Esophagus squamous epithelium (tissue), 5 donors: ENCODE measurements at places on chromosomes 11 and 22.
A peak's percentile ranks its signal among the peaks of the same experiment; 100 is the strongest.

DNA sequence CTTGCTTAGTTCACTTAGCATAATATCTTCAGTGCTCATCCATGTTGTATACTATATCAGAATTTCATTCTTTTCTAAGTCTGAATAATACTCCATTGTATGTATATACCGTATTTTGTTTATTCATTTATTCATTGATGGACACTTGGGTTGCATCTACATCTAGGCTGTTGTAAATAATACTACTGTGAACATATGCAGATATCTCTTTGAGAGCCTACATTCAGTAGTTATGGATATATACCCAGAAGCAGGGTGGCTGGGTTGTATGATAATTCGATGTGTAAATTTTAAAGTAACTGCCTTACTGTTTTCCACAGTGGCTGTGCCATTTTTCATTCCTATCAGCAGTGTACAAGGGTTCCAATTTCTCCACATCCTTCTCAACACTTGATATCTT, 116.5 kb downstream of the TMEM135 start:
- DNase-seq: no peak

GRCh38 chr11:36622431-36623136, 24.5 kb upstream of the RAG2 start:
- no peak for DNase-seq

- no peak for DNase-seq
These were observed 1272.8 kb downstream of the LRRC4C start for GRCh38 chr11:40186437-40187263.

GRCh38 chr11:13663631-13664071, 4.8 kb upstream of the FAR1 start:
- no peak for DNase-seq

DNA sequence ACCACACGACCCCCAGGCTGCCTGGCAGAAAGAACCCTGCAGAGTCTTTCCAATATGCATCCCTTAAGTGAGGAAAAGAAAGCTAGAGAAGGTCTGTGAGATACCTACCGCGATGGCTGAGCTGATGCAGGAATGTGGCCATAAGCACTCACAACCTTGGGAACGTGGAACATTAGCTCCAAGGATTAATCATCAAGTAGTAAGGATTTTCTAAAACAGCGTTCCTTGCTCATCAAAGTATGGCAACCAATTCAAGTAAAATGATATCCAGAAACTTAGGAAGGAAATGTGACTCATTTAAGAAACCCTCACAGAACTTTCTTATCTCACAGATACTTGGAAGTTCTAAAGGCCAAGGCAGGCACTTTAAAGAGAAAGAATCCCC, 12.8 kb downstream of the PACSIN2 start:
- DNase-seq: no peak

- DNase-seq: no peak
These were observed 349.2 kb downstream of the AASDHPPT start for GRCh38 chr11:106426696-106427095.

DNA sequence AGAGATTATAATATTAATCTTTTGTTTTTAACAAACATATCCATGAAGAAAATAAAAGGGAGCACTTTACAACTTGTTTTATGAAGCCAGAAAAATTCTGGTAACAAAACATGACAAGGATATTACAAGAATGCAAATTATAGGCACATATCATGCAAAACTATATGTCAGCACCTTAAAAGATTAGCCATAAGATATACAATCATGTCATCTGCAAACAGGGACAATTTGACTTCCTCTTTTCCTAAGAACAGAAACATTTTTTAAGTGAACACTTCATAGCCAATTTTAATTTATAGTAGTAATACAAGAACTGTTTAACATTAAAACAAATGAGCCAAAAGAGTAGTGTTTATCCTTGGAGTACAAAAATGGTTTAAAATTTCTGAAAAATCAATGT, 916.5 kb upstream of the CNTN5 start:
- no peak for DNase-seq

DNA sequence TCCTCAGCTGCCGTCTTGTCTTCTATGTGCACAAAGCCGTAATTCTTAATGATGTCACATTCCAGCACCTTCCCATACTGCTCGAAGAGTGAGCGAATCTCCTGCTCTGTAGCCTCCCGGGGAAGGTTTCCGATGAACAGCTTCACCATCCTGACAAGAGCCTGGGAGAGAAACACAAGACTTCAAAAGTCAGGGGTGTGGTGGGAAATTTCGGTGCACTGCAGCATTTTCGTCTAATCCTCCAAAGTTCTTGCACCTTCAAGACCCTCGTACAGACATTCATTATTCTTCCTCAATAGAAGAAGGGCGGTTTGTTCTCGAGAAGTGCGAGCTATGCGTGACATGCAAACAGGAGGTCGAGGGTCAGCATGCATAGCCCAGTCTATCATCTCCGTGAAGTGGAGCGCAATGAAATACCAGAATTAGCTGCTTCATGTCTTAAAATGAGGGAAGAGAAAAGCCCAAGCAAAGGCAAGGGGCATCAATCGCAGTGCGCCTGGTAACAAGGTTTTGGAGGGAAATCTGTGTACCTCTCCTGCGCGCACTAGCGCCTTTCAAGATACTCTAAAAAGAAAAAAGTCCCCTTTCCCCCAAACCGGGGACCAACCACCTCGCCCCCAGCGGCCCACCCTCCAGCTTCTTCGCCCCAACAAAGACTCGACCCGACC, 622 bp downstream of the RBM4B start:
- DNase-seq: no peak

DNA sequence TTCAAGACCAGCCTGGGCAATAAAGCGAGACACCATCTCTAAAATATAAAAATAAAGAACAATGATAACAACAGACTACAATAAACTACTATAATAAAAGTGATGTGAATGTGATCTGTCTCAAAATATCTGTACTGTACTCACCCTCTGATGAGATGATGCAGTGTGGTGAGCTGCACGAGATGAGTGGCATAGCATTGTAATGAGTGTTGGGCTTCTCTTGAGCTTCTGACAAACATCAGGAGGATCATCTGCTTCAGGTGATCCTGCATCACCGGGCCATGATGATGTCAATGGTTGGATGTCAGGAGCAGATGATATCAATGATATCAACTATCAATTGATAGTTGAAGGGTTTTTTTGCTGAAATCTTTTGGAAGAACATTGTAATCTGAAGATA, 52.4 kb upstream of the INCENP start:
- no peak for DNase-seq

DNA sequence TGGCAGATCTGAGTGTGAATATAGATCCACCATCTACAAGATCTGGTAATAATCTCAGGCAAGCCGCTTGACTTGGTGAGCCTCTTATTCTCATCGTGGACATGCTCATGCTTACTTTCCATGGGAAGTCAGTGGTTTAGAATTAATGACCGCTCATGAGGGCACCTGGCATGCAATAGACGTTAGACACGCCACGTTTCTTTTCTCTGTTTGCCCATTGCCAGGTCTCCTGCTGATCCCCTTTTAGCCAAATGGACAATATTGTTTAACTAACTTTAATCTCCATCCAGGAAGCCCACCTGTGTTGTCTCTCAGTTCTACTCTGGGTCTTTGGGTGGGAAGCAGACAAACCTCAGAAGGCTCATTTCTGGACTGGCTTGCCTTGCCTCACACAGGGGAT, 439.1 kb downstream of the ETS1 start:
- DNase-seq: no peak

DNA sequence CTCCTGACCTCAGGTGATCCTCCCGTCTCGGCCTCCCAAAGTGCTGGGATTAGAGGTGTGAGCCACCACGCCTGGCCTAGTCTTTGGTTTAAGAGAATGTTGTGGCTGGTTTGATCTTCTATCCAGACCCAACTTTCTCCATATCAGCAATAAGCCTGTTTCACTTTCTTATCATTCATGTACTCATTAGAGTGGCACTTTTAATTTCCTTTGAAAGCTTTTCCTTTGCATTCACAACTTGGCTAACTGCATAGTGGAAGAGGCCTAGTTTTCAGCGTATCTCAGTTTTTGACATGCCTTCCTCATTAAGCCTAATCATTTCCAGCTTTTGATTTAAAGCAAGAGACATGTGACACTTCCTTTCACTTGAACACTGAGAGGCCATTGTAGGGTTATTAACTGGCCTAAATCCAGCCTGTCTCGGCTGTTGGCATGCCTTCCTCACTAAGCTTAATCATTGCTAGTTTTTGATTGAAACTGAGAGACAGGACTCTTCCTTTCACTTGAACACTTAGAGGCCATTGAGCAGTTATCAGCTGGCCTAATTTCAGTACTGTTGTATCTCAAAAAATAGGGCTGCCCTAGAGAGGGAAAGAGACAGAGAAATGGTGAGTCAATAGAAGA, 13.1 kb upstream of the RPL3 start:
- DNase-seq: no peak

- DNase-seq: no peak
These were observed 2.9 kb upstream of the RFPL1 start for GRCh38 chr22:29435236-29436136.

- no peak for DNase-seq
These were observed 22.8 kb downstream of the F2 start for GRCh38 chr11:46741600-46742484.

- no peak for DNase-seq
These were observed 8.2 kb downstream of the CBX7 start for GRCh38 chr22:39144101-39144767.

DNA sequence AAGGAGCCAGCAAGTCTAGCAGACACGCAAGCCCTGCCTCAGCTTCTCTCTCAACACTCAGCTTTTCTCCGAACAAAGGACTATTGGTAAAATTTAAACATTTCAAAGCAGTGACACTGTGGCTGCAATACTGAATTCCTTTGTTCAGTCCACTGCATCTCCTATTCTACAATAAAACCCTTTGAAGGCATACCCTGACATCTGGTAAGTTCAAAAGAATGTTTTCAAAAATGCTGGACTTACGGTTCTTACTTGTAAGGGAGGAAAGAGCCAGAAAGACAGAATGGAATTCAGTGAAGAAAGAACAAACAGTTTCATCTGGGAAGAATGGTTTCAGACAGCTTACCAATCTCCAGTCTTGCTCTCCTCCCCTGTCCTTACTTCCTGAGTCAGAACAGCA, 12.7 kb upstream of the OR8K1 start:
- DNase-seq: no peak

GRCh38 chr11:1825039-1825740, 9.6 kb upstream of the SYT8 start:
- DNase-seq: no peak

DNA sequence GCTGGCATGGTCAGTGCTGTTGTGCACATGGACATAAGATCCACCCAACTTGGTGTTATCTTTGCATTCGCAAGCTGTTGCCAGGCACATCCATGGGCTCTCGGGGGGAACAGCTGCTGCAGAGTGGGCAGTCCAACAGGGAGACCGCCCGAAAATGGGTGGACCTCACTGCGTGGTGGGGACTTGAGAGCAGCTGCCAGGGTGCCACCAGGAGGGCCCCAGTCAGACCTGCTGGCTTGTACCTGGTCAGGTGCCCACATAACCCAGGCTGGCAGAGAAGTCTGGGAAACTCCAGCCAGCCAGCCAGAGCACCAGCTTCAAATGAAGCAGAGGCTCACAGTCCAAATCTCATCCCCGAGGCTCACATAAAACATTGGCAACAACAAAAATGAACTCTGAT, 120.2 kb downstream of the BCR start:
- no peak for DNase-seq

GRCh38 chr11:57335343-57336110, at the start of gene SSRP1:
TSS of gene SSRP1 (minus strand) at chr11:57335892. CDS start at chr11:57335121, 771 bp downstream.
- peak; percentile 56 for DNase-seq

DNA sequence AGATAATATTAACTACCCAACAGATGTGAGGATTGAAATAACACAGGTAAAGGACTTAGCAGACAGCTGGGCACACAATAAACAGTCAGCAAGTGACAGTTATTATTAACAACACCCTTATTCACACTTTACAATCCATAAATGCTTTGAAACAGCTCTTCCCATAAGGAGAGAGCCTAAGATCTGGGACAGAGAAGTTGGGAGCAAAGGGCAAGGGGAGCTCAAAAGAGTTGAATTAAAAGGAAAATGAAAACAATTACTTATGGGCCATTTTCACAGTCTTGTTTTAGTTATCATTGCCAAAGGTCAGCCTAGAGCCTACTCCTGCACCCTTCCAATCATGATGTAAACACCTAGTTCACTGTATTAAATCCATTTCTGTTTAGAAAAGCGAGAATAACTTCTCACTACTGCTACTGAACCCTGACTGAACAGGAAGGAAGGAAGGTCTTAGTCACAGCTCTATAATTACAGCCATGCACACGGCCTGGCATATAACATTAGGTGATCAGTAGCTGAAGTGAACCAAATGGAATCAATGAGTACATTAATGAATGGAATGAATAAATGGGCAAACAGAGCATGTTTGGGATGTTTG, 111.3 kb downstream of the PLEKHA7 start:
- DNase-seq: no peak

GRCh38 chr11:11998091-11998781, 10.2 kb downstream of the DKK3 start:
- DNase-seq: no peak

- DNase-seq: no peak
These were observed 65.9 kb downstream of the PRR5L start for GRCh38 chr11:36361901-36362391.

GRCh38 chr11:76456571-76456970, 11.8 kb downstream of the EMSY start:
- DNase-seq: no peak

GRCh38 chr11:62553839-62554361, 7.3 kb upstream of the AHNAK start:
- DNase-seq: no peak

DNA sequence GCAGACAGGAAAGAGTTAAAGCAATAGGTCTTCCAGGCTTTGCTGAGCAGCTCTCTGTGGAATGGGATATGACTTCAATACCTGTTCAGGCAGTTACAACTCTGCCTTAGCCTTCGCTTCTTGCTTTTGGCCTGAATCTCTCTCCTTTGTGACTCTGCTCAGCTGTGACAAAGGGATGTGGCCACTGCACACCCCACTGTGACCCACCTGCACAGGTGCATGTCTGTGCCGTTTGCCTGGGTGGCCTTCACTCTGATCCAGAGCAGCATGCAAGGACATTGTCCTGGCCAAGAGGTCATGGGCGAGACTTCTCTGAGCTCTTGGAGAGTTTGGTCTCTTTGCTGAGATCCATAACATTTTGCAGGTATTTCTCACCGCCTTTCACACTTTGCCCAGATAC, 891.3 kb downstream of the BRD1 start:
- DNase-seq: no peak

DNA sequence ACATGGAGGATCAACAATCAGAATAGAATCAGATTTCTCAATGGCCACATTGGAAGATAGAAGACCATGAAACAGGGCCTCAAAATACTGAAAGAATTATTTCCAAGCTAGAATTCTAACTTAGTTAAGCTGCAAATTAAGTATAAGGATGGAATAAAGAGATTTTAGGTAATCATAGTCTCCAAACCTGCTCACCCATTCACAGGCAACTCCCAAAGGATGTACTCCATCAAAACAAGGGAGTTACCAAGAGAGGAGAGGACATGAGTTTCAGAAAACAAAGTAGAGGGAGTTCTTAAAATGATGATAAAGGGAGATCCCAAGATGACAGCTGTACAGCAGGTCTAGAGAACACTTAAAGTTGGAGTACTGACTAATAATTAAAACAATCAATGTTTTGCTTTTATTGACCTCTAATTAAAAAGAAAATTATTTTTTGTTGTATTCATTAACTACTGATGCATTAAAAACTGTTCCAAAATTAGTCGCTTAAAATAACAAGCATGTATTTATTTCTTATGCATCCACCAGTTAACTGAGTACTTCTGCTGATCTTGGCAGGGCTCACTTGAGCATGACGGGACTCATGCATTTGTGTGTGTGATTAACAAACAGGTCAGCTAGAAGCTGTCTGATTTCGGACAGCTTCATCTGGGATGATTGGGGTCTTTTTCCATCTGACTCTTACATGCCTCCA, 95.6 kb downstream of the CD44 start:
- DNase-seq: no peak

GRCh38 chr22:22404598-22405284, 103.8 kb downstream of the ZNF280B start:
- no peak for DNase-seq
